ENCODE measurements at places on chromosomes 2 and 18.
A peak's percentile ranks its signal among the peaks of the same experiment; 100 is the strongest.

DNA sequence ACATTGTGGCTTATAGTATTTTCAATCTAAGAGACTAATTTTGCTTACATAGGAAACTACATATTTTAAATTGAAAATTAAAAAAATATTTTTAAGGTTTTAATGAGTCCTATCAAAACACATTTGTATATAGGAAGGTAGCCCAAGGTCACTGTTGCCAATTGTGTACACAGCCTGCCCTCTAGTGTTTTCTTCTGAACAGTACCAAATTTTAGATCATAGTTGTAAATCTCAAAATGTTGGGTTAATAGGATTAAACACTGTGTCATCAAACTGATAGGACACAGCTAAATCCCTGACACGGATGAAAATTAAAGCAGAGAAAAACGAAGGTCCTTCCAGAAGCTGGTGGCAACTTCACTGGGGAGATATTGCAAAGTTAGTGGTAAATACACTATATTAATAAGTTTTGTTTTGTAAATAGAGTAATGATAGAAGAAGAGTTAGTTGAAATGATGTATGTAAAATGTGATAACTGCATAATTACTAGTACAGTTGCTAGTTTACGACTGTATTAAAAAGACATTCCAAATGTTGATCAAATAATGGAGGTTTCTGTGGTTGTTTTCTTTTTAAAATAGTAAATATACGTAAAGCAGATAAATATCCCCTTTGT, 19.7 kb downstream of the CLUL1 start:
- peak; percentile 61 for DNase-seq

GRCh38 chr2:8234757-8235374, 447.0 kb upstream of the ID2 start:
- DNase-seq, result no peak

DNA sequence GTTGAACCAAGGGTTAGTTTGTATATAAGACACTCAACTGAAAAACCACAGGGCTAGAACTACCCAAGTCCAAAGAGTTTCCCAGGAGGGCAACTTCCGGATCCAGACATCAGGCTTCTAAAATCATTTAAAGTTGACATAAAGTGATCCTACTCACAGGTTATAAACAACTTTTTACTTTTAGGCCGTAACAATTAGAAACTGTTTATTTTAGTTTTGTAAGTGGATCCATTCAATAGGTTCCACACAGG, 454.6 kb downstream of the MEIS1 start:
- DNase-seq, result no peak

DNA sequence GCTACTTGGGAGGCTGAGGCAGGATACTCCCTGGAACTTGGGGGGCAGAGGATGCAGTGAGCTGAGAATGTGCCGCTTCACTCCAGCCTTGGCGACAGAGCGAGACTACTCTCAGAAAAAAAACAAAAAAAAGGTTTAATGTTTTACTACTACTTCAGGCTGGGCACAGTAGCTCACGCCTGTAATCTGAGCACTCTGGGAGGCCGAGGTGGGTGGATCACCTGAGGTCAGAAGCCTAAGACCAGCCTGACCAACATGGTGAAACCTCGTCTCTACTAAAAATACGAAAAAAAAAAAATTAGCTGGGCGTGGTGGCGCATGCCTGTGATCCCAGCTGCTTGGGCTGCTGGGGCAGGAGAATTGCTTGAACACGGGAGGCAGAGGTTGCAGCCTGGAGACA, 75.7 kb upstream of the ATIC start:
- no peak for DNase-seq

- no peak for DNase-seq
Measured at GRCh38 chr2:142484111-142484510, 353.3 kb upstream of the LRP1B start.

DNA sequence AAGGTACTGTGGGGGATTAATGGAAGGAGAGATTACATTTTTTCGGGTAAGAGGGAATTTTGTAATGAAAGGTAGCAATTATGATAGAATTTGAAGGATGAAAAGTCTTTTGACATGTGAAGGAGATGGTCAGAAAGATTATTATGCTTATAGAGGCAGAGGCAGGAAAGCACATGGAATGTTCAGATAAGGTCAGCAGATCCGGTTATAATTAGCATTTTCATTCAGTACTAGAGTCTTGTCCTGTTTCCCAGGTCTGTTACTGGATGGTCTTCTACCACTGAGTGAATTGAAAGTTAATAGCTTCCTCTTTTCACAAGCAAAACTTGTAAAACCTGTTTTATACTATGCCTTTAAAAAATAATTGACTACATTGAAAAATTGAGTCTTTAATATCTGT, 116.9 kb downstream of the PHLPP1 start:
- no peak for DNase-seq

GRCh38 chr2:199624958-199625357, 167.2 kb upstream of the SATB2 start:
- no peak for DNase-seq

DNA sequence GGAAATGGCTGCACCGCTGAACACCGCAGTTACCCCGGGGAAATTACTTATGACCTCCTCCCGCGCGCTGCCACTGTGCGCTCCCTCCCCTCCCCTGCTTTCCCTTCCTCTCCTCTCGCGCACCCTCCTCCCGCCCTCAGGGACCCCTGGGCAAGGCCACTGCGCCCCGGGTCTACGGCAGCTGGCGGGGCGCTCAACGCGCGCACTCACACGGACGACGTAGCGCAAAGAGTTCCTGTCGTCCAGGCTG, 7.9 kb downstream of the ALPP start:
- DNase-seq, result no peak

GRCh38 chr2:73293534-73294171, at the start of gene EGR4:
Gene EGR4, minus strand, starts transcription at chr2:73293548. Its CDS starts 231 bp downstream, at chr2:73293317.
- peak; percentile 51 for DNase-seq

DNA sequence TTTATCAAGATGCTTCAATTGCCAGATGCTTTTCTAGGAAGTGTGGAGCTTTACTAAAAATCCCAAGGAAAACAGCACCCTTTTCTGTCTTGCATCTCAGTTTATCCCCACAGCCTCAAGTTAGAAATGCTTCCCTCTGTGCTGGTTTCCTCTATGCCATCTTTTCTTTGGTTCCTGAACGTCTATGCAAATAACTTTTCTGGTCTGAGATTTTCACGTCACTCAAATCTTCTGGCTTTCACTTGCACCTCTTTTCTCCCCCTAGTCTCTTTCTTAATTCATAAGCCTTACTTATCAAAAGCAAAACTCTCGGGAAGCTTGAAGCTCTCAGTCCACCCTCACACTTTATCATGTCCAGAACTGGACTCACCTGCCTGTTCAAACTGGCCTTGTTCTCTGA, 33.9 kb downstream of the ARHGAP25 start:
- DNase-seq, result no peak

- DNase-seq, result peak; percentile 79
Measured at GRCh38 chr2:12493031-12493513, 223.7 kb upstream of the TRIB2 start.

- DNase-seq, result peak; percentile 74
Measured at GRCh38 chr18:63162271-63163014, 157.1 kb downstream of the BCL2 start.

- no peak for DNase-seq
Measured at GRCh38 chr2:82748653-82749052, 1710.4 kb downstream of the SUCLG1 start.

GRCh38 chr2:226467221-226467620, 332.4 kb downstream of the IRS1 start:
- no peak for DNase-seq

GRCh38 chr18:74348581-74348980, 32.9 kb downstream of the C18orf63 start:
- no peak for DNase-seq

GRCh38 chr2:55441280-55441892, 21.7 kb upstream of the CCDC88A start:
- DNase-seq, result no peak

DNA sequence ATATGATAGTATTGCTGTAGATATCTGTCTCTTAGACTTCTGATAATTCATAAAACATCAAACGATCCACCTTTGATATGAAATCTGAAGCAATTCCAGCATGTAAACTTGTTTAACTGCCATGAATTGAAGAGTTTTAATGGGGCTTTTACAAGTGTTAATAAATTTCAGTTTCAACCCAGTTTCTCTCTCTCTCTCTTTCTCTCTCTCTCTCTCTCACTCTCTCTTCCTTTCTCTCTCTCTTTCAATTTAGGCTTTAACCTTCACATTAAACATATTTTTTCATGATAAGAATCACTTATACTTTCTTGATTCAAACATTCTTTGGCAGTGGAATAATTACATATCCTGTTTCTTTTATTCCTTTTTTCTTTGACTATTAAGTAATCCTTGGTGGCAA, 296.1 kb downstream of the EPHA4 start:
- DNase-seq, result no peak

GRCh38 chr2:47014564-47015051, 99.0 kb upstream of the MCFD2 start:
- no peak for DNase-seq
